Activated T-cell treated with anti-CD3 and anti-CD28 coated beads for 48 hours (primary cell): ENCODE measurements at places on chromosomes 12 and 14.

- DNase-seq = peak; percentile 91
These were observed 16.9 kb downstream of the ASB2 start for GRCh38 chr14:93959239-93960107.

DNA sequence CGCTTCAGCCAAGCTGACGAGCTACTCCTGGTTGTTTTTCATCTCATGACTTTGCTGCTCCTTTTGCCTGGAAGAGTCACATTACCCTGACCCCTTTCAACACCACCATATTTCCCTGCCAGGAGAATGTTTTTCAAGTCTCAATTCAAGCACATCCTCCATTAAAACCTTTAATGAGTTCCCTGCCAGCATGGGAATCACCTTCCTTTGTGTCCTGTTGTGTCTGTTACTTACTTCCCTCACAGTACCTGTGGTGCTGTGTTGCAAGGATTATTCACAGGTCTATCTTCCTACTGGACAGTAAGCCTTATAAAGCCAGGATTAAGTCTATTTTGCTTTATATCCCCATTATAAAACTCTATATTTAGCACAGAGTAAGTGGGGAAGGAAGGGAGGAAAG is 13.6 kb upstream of the SLC35F4 start:
- DNase-seq = no peak

DNA sequence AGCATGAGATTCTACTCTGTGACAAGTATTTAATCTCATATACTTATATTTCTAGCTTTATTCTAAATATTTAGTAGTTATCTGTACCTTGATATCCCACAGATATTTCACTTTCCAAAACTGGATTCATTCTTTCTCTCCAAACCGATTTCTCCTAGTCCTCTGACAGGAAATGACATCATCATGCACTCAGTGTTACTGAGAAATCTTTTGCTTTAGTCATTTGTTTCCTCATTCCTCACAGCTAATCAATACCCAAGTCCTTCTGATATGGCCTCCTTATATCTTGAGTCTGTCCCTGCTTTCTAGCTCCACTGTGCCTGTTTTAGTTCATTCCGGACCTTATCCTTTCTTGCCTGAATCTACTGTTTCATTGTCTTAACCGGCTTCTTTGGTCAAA is 39.4 kb upstream of the E2F7 start:
- no peak for DNase-seq

GRCh38 chr12:120283318-120283717 is 8.4 kb downstream of the RNU4-2 start:
- no peak for DNase-seq

DNA sequence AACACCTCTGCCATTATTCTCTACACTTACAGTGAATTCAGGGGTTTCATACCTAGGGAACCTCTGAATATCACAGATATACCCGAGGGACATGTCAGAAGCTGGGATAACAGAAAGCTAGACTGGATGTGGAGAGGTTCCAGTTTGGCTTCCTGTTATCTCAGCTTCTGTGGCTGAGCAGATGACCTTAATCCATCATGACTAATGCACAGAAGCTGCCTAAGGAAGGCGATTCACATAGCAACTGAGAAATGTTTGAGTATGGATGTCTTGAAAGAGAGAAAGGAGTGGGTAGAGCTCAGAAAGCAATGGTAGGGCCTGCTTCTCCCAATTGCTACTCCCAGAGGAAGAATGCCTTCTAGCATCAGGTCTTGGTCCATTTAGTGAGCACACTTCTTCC is 187.6 kb downstream of the RMST start:
- no peak for DNase-seq

GRCh38 chr12:105616971-105617540 is 286.6 kb downstream of the C12orf75 start:
- no peak for DNase-seq

- DNase-seq = no peak
These were observed 24.0 kb upstream of the TMED10 start for GRCh38 chr14:75200451-75200850.

- DNase-seq = no peak
These were observed 134.0 kb downstream of the ANO6 start for GRCh38 chr12:45349916-45350315.

GRCh38 chr14:96584199-96584906 is 82.2 kb downstream of the PAPOLA start:
- DNase-seq = peak; percentile 27

- no peak for DNase-seq
These were observed 4.9 kb downstream of the CDC42BPB start for GRCh38 chr14:103052407-103052806.

DNA sequence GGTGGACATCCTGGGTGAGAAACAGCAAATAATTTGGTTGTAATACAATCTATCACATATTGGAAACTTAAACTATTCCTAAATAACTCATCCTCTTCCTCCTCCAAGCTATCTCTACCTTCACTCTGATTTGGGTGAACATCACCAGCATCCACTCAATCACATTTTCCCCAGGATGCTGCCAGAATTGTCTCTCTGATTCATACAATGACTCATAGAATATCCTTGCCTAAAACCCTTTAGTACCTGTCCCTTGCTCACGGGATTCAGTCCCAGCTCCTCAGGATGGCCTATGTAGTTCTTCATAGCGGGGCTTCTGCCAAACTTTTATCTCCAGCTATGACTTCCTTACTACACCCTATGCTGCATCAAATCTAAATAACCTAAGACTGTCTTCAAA is 146.8 kb downstream of the EMP1 start:
- no peak for DNase-seq

DNA sequence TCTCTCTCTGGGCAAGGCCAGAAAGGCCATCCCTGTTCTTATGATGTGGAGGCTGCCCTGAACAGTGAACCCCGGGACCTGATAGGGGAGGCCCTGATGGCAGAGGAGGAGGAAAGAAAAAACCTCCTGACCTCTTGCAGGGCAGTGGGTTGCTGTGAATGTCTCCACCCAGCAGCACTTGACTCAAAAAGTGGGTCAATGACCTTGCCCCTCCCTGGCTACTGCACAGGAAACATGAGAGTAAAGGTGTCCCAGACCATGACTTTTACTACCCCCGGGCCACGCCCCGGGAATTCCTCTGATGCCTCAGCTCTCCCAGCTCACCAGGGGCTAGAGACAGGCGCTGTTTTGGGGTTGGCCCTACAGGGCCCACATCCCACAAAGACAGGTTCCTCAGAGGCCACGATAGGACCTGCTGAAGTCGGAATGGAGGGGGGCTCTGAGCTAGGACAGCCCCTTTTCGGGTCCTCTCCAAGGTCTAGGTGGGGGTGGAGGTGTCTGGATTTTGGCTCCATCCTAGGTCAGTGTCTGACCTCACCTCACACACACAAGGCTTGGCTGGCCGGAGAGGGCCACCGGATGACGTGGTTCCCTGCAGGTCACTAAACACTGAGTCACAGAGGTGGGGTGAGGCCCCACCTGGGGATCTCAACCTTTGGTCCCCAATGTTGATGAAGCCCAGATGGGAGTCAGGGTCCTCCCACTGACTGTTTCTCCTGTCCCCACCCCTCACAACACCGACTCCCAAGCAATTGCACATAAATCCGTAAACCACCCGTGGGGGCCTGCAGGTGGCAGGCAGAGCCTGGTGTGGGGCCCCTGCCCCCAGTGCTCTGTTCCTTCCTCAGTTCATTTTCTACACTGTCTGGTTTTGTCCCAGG is 1.6 kb downstream of the RHOF start:
- no peak for DNase-seq

GRCh38 chr14:103546652-103547454 is 15.6 kb downstream of the BAG5 start:
- peak; percentile 73 for DNase-seq

- DNase-seq = no peak
These were observed 99.6 kb downstream of the SLC38A6 start for GRCh38 chr14:61080591-61081010.

GRCh38 chr12:4829161-4829792 is 80.4 kb upstream of the KCNA1 start:
- DNase-seq = no peak

GRCh38 chr14:32865827-32866376 is 72.8 kb upstream of the NPAS3 start:
- no peak for DNase-seq

- no peak for DNase-seq
These were observed 136.0 kb downstream of the ADGRD1 start for GRCh38 chr12:131089531-131090273.

GRCh38 chr14:103688906-103689902 is 26.0 kb downstream of the XRCC3 start:
- DNase-seq = no peak

DNA sequence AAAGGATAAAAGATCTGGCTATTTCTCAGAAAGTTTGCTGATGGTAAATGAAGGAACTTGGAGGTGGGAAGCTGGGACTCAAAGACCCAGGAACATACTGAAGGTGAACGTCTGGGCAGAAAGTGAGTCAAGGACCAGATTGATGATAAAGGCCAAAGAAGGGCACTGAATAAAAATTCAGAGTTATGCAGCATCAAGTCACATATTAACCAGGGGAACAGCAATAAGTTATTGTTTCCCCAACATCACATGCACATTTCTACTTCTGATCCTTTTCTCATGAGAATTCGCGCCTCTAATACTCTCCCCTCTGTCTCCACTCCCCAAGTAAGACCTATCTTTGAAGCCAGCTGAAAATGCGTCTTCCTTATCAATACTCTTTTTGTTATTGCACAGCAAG is 71.8 kb upstream of the SLC35F4 start:
- DNase-seq = no peak
